Stimulated activated CD4-positive, alpha-beta T cell treated with anti-CD3 and anti-CD28 coated beads, Interleukin-1b, Interleukin-23, amount 100 ng/mL, for 1 hour (primary cell): ENCODE measurements at places on chromosomes 4 and X.

DNA sequence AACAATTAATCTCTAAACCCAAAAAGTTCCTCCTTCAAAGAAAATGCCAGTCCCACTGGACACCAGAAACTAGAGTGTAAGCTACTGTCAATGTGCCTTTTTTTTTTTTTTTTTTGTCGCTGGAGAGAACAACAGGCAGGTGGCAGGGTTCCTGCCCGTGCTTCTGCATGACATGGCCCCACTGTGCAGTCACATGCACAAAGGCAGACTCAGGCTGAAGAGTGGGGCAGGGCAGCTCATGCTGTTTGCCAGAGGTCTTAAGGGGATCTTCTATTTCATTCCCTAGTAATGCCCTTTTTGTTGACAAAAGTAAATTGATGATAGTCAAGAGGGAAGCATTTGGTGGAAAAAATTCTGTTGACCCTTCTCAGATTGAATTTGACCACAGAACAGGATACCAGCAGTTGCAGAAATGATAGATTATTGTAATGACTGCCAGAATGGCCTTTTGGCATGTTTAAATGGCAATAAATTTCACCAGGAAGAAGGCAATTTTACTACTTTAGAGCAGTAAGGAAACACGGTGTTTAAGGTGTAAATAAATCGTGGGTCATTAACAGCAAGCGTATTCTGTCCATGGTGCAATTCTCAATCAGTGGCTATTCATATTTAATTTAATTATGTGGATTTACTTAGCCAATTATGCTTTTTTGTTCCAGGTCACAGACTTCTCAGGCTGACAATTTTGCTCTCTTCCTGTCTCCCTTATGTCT lies 80.9 kb downstream of the NKX6-1 start:
- no peak for DNase-seq

DNA sequence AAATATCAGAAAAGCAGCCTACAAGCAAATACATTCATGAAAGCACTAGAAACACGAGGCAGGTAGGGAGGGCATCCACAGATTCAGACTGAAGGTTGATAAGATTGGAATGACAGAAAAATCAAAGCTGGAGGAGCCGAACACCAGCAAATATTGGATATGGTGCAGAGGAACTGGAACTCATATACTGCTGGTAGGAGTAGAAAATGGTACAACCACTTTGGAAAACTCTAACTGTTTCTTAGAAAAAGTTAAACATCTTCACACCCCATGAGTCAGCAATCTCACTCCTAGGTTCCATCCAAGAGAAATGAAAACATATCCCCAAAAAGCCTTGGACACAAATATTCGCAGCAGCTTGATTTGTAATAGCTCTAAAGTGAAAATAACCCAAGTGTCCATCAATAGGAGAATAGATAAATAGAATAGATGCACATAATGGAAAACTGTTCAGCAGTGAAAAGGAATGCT lies 27.1 kb downstream of the CD99L2 start:
- no peak for DNase-seq

DNA sequence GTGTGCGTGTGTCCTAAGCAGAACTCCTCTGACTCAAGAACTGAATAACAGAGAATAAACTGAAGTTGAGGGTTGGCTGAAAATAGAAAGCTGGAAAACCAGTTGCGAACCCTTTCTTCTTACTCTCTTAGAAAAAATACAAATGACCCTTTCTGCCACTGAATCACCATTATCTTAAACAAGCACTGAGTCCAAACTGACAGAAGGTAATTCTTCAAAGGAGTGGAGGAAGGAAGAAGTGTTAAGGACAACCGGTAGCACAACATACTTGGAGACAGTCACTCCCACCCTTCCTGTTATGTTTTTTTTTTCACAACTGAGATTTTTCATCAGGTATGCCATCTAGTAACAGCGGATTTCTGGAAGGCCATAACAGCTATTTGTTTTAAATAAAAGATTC lies 38.1 kb downstream of the HELQ start:
- DNase-seq = no peak

- DNase-seq = no peak
These were observed 31.2 kb upstream of the NSUN7 start for GRCh38 chr4:40718586-40718985.

GRCh38 chr4:61312526-61312925 lies 112.4 kb downstream of the ADGRL3 start:
- DNase-seq = no peak

DNA sequence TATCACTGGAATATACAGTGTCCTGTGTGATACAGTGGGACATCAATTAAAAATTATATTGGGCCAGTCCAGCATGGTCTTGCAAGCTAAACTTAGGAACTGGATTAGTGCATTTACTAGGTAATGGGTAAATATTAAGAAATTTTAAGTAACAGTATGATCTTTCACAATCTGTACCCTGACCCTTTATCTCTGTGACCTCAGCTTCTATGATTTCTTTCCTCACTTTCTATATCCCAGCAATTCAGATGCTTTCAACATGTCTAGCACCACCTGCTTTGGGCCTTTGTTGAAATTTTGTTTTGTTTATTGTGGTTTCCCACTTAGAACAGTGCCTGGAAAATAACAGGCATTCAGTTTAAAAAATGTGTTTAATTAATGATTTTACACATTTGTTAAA lies 2295.4 kb downstream of the ARAP2 start:
- no peak for DNase-seq

GRCh38 chr4:150518559-150518958 lies 63.4 kb upstream of the MAB21L2 start:
- DNase-seq = no peak

GRCh38 chrX:14194711-14195110 lies 165.0 kb upstream of the GEMIN8 start:
- no peak for DNase-seq
